ENCODE measurements at places on chromosomes 6 and 20. TPM values are rescaled to one million over a fixed set of nuclear protein-coding genes. Genes with fewer than 3 reads are reported as not detected.

GRCh38 chr20:3543901-3544507, 73.2 kb downstream of the ATRN start:
- DNase-seq, result no peak

GRCh38 chr6:20236344-20236743, 24.1 kb upstream of the MBOAT1 start:
- DNase-seq, result no peak

- DNase-seq, result peak; percentile 81
Measured at GRCh38 chr20:17960927-17961586, 7.5 kb downstream of the SNX5 start.

GRCh38 chr6:90940812-90941481, 354.1 kb upstream of the MAP3K7 start:
- peak; percentile 53 for DNase-seq

GRCh38 chr6:93786474-93787330, 367.3 kb upstream of the EPHA7 start:
- peak; percentile 53 for DNase-seq

- no peak for DNase-seq
Measured at GRCh38 chr6:3351829-3352524, 93.2 kb downstream of the PSMG4 start.

- peak; percentile 13 for DNase-seq
Measured at GRCh38 chr6:54248319-54248718, 59.9 kb upstream of the TINAG start.

DNA sequence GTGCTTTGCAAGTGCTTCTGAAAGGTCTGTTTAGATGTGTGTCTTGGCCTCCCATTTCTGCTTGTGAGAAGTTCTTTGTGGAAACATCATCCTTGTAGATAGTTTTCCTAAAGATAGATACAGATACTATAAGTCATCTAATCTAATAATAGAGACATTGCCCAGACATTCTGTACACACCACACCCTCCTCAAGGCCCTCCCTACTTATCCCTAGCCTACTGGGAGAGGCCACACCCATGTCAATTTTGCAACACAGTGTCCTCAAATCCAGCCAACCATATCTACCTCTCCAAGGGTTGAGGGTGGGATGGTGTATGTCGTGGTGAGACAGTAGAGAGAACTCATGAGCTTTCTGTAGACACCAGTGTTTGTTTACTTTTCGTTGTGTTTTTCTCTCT, 6.2 kb downstream of the KDM1B start:
- DNase-seq, result peak; percentile 35

DNA sequence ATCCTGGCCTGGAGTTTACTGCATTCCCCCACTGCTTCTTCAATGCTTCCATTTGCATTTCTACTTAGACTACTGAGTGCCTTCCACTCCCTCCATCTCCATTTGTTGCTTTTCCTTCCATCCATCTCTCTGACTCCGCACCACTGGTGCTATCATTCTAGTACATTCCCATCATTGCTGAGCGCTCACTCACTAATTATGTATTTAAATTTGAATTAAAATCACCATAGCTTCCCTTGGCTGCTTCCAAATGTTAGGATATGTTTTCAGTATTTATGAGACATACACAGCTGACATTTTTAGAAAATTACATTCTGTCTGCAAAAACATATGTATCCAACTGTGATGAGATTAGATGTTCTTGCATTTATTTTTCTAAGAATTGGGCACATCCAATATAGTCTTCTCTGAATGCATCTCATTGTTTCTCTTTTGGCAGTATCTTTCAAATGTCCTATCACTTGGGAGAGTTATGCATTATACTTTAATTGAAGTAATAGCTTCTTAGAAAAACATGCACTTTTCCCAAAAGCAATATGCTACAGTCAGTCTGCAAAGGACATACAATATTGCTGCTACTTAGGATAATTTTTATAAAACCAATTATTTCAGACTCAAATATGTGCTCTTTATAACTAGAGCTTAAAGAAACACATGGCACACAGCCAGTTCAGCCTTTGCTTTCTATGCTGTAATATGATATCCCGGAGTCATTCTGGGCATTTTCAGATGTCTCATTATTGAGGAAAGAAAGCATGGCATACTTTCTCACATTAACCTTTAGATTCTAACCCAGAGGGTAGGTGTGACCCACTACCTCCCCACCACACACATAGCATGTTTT, 12.1 kb upstream of the COL21A1 start:
- peak; percentile 79 for DNase-seq

- no peak for DNase-seq
Measured at GRCh38 chr6:35411066-35411465, 41.1 kb upstream of the FANCE start.

DNA sequence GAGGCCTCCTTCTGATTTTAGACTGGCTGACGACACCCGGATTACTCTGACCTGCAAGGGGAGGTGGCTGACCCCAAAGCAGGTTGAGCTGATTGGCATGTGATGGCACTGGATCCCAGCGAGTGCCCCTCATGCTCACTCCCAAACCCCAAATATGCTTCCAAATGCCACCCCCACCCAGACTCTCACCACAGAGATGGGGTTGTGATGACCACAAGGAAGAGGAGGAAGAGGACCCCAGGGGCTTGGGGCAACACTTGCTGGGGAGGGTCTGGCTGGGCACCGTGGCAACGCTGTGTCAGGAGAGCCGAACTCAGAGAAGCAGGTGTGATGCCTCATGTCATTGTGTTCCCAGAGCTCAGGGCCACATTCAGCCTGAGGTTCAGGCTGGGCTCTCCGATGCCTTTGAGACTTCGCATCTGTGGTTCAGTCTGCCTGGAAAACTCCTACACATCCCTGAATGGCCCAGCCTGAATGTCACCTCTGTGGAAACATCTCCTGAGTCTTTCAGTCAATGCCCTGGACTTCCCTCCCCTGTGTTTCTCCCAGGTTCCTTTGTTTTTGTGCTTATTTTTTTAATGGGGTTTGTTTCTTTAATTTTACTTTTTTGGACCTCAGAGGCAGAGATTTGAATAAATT, 169.1 kb upstream of the PMEPA1 start:
- peak; percentile 36 for DNase-seq

GRCh38 chr6:37788259-37788658, 31.3 kb upstream of the ZFAND3 start:
- DNase-seq, result no peak

GRCh38 chr6:6560909-6561308, 27.6 kb upstream of the LY86 start:
- DNase-seq, result peak; percentile 58

DNA sequence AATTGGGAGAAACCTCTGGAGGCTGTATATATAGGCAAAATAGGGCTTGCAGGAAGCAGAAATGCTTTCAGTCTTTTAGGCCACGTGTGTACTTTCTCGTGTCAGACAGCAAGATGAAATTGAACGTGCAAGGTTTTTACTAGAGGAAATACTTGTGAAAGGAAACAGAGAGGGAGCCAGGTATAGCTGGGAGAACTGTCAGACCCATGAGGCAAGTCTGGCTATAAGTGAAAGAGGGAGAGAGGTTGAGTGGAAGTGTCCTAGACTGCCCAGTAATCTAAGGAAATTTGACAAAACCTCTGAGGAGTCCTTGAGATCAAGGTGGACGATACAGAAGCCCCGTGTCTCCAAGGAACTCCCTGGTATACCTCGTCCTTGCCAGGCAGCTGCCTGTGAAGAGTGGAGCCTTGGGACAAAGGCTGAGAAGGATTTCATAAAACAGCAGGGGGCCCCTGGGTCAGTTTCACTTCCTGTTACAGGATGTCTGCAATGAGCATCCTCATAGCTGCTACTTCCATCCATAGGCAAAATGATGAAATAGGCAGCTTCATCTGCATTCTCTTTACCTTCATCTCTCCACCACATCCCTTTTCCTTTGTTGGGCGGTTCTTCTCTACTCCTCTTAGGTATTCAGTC, 114.4 kb upstream of the MAP3K7 start:
- DNase-seq, result no peak

- DNase-seq, result no peak
Measured at GRCh38 chr6:89692256-89692655, 53.7 kb upstream of the LYRM2 start.

DNA sequence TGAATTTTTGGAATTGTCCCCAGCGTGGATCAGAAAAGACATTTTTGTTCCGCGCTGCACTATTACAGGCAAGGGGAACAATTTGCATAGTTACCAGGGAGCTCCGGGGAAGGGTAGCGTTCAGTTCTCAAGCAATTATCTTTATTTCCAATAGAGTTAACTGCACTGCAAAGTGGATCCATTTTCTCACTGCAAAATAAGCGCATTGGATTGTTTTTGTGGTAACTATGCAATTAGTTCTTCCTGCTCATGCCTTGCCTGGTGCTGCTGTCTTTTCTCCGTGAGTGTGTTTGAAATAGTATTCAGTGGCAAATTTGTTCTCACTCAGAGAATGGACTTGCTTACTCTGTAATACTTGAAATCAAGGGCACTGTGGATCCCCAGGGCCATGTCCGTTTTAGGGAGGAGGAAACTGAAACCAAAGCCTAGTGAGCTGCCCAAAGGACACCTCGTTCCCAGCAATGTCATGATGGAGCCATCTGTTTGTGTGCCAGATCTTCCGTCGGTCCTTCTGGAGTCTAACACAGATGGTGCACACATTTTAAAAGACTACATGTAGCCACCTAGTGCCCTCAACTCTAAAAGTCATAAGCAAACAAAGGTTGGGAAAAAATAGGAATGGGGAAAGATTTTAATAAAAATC, 7.4 kb upstream of the PCK1 start:
- DNase-seq, result no peak

GRCh38 chr20:42097741-42098140, 479.6 kb upstream of the CHD6 start:
- DNase-seq, result no peak

DNA sequence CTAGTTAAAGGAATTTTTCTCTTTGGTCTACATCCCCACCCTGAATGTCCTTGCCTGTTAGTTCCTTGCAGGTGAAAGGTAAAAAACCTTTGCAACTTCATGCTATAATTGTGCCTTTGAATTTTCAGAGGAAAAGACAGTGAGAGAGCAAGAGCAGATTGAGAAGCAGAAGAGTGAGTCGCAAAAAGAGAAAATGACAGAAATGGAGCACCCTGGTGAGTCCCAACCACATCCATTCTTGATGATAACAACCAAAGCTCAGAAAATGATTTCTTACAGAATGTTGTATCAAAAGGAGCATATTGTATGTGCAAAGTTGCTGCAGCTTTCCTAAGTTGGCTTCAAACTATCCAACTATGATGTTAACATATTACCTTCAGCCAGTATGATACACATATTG, 165.2 kb upstream of the CENPW start:
- DNase-seq, result no peak

- peak; percentile 69 for DNase-seq
Measured at GRCh38 chr6:159826968-159827647, 27.0 kb downstream of the PNLDC1 start.

DNA sequence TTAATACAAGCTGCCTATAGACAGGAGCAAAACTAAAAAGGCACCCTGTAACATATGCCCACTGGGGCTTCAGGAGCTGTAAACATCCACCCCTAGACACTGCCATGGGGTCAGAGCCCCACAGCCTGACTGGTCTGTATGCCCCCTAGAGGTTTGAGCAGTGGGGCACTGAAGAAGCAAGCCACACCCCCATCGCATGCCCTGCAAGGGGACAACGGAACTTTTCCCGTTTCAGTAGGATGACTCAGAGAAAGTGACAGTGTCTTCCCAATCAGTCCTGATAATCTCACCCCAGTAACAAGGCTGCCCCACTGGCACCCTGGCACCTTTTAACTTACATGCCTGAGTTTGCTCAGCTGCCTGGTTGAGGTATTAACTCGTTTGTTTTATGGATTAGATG, 35.9 kb downstream of the BEND3 start:
- DNase-seq, result no peak

DNA sequence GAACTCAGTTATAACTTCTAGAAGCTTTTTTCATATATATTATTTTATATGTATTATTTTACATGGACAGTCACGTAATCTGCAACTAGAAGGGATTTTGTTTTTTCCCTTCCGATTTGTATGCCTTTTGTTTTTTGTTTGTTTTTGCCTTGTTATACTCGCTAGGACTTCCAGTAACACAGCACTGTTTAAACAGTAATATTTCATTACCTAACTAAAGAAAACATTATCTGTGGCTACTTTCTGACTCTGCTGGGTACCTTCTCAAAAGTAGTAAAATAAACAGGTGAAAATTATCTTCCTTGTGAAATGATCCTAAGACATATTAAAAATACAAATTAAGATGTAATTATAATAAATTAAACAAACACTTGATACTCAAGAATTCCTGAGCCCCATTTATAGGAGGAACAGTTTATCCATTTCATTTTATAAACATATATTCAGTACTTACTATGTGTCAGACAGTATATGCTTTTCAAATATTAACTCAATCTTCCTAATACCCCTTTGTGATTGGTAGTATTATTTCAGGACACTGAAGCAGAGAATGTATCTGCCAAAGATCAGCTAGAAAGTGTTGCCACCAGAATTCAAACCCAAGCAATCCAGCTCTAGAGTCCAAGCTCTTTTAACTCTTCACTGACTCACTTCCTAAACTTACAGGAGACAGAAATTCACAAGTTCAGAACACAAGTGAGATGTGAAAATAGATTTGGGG, 65.3 kb downstream of the MAP3K5 start:
- DNase-seq, result no peak

- no peak for DNase-seq
Measured at GRCh38 chr20:56783826-56784225, 154.7 kb downstream of the TFAP2C start.

GRCh38 chr20:49281059-49281912, 3.4 kb upstream of the ZNFX1 start:
- no peak for DNase-seq

- no peak for DNase-seq
Measured at GRCh38 chr6:167115054-167115453, 7.8 kb upstream of the CCR6 start.

DNA sequence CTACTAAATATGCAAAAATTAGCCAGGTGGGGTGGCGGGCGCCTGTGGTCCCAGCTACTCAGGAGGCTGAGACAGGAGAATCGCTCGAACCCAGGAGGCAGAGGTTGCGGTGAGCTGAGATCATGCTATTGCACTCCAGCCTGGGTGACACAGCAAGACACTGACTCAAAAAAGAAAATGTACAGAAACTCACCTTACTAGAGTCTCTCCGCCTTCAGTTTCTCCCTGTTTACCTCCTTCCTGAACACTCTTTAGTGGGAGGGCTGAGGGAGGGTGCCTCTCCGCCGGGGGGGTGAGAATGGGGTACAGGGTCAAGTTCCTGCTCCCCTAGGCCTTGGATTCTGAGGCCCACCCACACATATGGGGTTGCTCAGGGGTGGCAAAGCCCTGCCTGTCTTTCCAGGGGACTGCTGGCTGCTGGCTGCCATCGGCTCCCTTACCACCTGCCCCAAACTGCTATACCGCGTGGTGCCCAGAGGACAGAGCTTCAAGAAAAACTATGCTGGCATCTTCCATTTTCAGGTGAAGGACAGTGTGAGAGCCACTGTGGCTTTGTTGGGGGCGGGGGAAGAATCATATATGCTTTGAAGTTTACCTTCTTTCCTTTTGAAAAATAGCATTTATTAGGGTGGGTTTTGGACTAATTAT, 13.4 kb downstream of the CAPN11 start:
- no peak for DNase-seq

Gene CRISP3
- polyA plus RNA-seq, result not detected

Gene NNAT
- 532 TPM for polyA plus RNA-seq

Gene PNLDC1
- polyA plus RNA-seq, result 0.42 TPM

Gene SAMD10
- 3.8 TPM for polyA plus RNA-seq

Gene EEF1A2
- 890 TPM for polyA plus RNA-seq

Gene PDE10A
- polyA plus RNA-seq, result 6.8 TPM

Gene AKAP7
- 17.5 TPM for polyA plus RNA-seq

Gene DYNLT2
- polyA plus RNA-seq, result 4.0 TPM

Data from muscle of leg (tissue), 16 donors.